ENCODE measurements at places on chromosomes 5 and 9. TPM values are rescaled to one million over a fixed set of nuclear protein-coding genes. Genes with fewer than 3 reads are reported as not detected.

Gene CD14
- not detected for total RNA-seq

Gene AMACR
- total RNA-seq, result 10.9 TPM

Gene PCDHGA5
- 0.23 TPM for total RNA-seq

Gene CKMT2
- not detected for total RNA-seq

Gene UBAC1
- total RNA-seq, result 63.1 TPM

Gene PCDH1
- total RNA-seq, result 2.7 TPM

Gene GFPT2
- 124 TPM for total RNA-seq

Gene OLFM1
- total RNA-seq, result 35.5 TPM

Gene TPRN
- total RNA-seq, result 12.8 TPM

Gene PCDHB8
- 8.3 TPM for total RNA-seq

Gene PCDHA6
- 5.4 TPM for total RNA-seq

Gene ARID3C
- total RNA-seq, result not detected

Gene RAB3C
- total RNA-seq, result 0.91 TPM

Gene SLC4A9
- total RNA-seq, result not detected

Gene DNAH5
- 12.3 TPM for total RNA-seq

Gene WNK2
- total RNA-seq, result 2.8 TPM

Gene TICAM2
- total RNA-seq, result 0.30 TPM

Gene GRIA1
- not detected for total RNA-seq

Gene CFAP90
- 0.18 TPM for total RNA-seq

Gene IFNA16
- total RNA-seq, result not detected

Gene NEURL1B
- total RNA-seq, result 2.8 TPM

Gene PCDHAC1
- total RNA-seq, result 3.1 TPM

Gene RAB24
- total RNA-seq, result 18.8 TPM

Gene GPR150
- total RNA-seq, result 0.29 TPM

Gene NPR3
- 0.86 TPM for total RNA-seq

Gene ADAMTSL1
- total RNA-seq, result 16.6 TPM

Gene RNF183
- not detected for total RNA-seq

Gene TTF1
- total RNA-seq, result 41.7 TPM

Gene DNAI1
- not detected for total RNA-seq

Gene BHMT
- not detected for total RNA-seq

Gene PFN3
- total RNA-seq, result not detected

Gene PTPRD
- total RNA-seq, result 5.7 TPM
